ENCODE measurements at places on chromosomes 4 and X.

GRCh38 chr4:179328627-179329026, 1886.4 kb upstream of the AGA start:
- DNase-seq, result no peak

GRCh38 chr4:145307120-145307519, 126.7 kb upstream of the OTUD4 start:
- no peak for DNase-seq

DNA sequence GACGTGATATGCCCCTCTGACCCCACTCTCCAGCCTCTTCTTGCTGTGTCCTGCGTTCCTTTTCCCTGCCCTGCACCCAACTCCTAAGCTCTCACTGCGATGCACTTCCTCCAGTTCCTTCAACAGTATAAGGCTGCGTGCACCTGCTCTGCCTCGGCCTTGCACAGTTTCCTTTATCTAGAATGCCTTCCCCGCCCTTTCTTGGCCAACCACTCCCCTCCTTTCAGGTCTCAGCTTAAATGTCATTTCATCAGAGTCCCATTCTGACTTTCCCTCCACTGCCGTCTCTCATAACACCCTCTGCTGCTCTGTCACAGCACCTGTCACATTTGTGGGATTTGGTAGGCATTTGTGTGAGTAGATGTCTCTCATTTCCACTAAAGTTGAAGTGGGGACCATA, 58.4 kb upstream of the NEIL3 start:
- DNase-seq, result no peak

- no peak for DNase-seq
Observed at GRCh38 chrX:10989386-10989785, 121.7 kb upstream of the HCCS start.

DNA sequence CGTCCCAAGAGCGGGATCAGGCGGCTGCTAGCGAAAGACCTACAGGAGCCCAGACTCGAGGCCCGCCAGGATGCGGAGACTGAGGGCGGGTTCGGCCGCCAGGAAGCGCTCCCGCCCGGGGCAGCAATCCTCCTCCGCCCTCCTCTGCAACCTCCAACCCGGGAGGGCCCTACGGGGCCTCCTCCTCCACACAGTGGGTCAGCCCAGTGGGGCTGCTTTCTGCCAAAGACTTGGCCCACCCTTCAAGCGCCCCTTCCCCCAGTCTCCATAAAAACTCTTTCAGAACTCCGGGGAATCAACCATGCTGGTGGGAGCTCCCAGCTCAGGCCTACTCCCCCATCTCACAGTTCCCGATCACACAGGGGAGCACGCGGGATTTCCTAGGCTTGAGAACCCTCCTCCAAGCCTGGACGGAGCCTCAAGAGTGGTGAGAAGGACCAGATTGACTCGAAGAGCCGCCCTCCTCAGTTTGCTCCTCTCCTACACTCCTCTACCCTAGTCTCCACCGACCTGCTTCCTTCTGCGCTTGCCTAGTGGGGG, 77.5 kb downstream of the RLIM start:
- DNase-seq, result no peak

DNA sequence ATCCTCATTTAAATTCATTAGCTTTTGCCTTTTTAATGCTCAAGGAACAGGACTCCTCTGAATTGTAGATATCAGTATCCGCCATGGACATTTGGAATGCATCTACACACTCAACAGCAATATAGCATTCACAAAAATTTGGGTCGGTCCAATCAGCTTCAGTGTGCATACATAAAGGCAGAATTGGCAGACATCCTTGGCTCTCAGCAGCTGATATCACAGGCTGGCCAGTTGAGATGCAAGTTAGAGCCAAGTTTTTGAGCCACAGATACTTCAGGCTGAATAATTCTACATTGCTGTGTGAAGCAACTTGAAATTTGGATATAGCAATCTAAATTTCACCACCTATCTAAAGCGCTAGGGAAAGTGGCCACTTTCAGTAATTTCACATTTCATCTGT, 821.1 kb downstream of the PCDH19 start:
- DNase-seq, result no peak

Data from activated naive CD8-positive, alpha-beta T cell treated with anti-CD3 and anti-CD28 coated beads, Interleukin-2, amount 50 U/mL, for 16 hours (primary cell).